ENCODE measurements at places on chromosomes 2 and 18.
A peak's percentile ranks its signal among the peaks of the same experiment; 100 is the strongest.

- no peak for DNase-seq
Measured at GRCh38 chr2:167857416-167857815, 390.0 kb downstream of the STK39 start.

- DNase-seq = no peak
Measured at GRCh38 chr18:1578505-1578904, 673.8 kb downstream of the ADCYAP1 start.

- no peak for DNase-seq
Measured at GRCh38 chr2:120514521-120514920, 168.6 kb downstream of the INHBB start.

DNA sequence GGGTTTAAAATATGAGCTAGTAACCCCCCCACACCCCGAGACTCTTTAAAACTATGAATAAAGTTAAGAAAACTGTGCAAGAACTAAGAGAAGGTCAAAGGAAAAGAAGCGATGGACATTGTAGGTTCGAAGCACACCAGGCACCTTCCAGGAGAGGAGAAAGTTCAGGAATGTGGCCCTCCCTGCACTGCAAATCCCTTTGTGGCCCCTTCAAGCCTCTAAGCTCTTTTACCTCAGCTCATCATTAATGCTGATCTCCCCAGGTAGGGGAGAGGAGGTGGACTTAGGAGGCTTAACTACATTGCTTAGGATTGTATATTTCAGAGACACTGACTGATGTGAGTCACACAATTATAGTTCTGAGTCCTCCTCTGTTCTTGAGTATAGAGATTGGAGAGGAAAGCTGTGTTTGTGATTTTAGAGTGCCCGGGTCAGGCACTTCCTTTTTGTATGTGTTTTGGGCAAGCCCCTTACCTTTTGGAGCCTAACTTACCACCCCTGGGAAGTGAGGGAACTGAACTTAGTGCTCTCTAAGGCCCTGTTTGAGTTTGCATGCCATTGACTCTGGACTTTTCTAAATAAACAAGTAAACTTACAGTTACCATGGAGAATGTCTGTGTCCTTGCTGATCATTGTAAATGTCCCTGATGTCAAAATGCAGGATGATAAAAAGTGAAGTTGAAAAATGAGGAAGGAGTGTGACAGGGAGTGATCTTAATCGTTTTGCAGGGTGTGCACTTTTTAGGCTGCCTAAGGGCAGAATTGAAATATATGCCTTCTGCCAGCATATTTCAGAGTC is 140.8 kb upstream of the ZEB2 start:
- DNase-seq = peak; percentile 41

DNA sequence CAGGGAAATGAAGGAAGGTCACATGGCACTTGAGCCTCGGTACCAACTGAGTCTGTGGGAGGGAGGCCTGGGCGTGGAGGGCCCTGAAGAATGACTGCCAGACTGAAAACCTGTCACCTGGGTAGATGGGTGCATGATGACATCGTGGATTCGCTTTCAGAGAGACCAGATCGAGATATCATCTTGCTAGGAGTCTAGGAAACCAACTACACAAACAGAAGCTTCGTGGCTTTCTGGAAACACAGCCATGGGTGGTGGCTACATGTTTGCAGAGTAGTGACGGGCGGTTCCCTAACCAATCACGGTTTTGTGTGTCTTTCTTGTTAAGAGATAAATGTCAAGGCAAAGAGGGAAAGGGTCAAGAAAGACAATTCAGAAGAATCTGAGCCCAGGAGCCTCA is 155.0 kb downstream of the EIPR1 start:
- peak; percentile 9 for DNase-seq

DNA sequence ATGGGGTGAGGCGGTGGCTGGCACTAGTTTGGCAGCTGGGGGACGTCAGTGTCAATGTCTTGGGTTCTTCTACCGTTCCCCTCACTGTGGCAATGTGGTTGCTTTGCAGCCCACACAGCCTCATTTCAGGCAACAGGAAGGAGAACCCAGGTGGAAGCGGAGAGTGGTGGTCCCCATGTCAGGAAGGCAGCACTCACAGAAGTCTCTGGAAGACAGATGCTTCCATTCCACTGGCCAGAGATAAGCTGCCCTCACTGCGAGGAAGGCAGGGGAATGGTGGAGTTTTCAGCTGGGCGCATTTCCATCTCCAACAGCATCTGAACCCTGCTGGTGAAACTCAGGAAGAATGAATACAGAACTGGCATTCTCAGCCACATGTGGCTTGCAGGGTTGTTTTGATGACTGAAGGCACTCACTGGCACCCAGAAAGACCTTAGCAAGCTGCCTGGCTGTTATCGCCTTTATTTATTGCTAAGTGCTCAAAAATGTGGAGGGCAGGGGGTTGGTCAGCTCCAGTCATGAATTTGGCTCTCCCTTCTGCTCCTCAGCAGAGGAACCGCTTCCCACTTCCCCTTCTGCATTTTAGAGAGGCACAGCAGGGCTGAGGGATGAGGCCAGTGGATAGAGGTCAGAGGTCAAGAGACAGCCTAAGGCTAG is 19.4 kb downstream of the KCNIP3 start:
- DNase-seq = peak; percentile 57

DNA sequence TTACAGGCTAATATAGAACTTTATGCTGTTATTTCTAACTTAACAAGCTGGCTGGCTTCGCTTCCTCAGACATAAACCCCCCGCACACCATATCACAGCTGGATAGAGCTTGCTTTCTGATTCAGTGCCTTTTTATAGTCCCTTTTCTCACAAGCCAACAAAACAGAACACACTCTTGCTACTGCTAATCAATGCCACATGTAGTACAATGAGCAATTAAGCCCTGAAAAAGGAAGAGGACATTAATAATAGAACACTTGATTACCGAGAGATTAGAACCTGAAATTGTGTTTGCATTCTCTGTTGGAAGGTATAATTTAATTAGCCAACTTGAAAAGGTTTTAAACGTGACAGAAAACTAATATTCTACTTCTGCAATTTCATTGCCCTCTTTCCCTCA is 267.7 kb upstream of the CYRIA start:
- peak; percentile 2 for DNase-seq

- no peak for DNase-seq
Measured at GRCh38 chr2:24617424-24617823, 126.4 kb downstream of the NCOA1 start.

DNA sequence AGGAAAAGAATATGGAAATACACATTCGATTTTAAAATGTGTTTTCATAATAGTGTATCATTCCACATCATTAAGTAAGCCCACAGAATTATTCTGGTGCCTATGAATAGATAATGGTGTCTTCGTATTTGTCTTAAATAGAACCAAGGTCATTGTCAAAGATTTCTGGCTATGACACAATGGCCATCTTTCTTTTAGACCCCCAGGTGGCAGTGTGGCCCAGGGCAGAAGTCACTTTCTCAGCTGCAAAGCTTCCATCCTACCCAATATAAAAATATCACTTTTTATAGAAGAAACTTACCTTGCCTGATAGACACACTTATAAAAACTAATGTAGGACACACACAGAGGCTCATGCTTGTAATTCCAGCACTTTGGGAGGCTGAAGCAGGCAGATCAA is 57.5 kb downstream of the ZRANB3 start:
- DNase-seq = peak; percentile 36

GRCh38 chr2:153622285-153622684 is 143.7 kb upstream of the RPRM start:
- DNase-seq = no peak

DNA sequence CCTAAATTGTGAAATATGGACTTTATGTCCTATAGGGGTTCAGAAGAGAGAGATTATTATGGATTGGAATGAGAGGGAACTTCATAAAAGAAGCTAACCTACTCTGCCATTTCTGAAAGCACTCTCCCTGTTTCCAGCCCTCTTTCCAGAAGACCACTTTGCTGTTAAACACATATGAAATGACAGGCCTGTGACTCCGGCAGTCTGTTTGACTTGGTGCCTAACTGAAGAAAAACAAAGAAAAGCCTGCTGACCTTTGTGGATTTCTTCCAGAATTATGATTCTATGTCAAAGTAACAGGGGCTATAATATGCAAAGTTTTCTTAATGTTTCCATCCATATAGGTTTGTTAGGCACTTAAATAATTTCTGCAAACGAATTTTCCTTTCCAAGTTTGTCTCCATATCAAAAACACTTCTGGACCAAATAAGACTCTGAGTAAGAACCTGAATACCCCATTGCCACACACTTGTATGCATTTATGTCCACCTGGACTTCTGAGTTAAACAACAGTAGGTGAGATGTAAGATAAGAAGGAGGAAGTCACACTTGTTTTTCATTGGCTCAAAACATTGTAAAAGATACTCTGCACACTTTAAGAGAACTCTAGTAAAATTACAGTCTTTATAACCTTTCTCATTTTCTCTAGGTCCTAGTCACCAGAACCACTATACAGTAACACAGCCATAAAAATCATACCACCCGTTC is 111.7 kb downstream of the PIEZO2 start:
- DNase-seq = no peak

DNA sequence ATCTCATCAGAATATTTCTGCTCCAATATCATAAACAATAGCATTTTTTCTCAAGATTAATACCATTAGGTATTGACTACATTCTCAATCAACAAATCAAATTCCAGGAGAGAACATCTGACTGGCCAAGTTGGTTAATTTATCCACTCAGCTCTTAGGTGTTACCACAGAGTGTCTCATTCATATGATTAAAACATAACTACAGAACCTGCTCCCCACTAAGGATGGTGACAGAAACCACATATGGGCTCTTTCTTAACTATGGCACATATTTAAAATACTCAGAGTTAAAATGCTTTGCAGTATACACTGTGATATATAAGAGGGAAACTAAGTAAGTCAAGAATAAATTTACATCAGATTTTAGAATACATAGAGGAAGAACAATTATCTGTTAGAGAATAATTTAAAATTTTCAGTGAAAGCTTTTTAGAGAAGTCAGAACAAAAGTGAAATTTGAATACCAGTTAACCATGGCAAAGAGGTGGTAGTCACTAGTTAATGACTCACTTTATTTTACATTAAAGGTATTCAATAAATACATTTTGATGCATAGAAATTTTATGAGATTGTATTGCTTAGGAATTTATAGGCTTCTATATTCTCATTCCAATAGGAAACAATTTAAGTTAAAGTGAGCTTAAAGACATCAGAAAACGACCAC is 1120.8 kb upstream of the TMEFF2 start:
- no peak for DNase-seq

DNA sequence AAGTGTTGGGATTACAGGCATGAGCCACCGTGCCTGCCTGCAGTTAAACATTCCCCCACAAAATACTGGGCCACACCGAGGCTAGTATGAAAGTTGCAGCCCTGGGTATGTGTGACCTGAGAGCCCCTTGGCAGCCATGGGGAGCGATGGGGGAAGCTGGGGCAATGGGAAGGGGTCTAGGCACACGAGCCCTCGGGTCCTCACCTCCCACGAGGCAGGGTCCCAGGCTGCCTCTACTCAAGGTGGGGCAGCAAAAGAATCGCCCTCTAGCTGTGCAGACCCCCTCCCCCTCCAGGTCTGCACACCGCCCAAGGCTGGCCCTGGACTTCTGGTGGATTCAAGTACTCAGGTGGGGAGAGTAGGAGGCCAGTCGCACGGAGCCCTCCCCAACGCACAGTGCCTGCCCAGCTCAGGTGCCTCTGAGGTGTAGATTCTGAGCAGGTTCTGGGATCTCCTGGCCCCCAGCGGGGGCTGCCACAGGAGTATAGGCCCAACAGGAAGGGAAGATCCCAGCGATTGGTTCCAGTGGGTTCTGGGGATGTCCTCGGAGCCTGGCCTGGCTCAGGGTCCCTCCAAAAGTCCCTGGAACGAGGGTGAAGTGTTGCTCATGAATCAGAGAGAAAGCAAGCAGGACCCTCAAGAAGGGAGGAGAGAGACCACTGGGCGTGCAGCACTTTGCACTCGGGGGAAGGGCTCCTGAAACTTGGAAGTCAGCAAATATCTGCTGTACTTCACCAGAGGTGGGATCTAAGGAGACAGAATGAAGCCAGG is 2.6 kb downstream of the GPR35 start:
- DNase-seq = no peak

GRCh38 chr2:128558441-128558840 is 239.8 kb upstream of the HS6ST1 start:
- no peak for DNase-seq

DNA sequence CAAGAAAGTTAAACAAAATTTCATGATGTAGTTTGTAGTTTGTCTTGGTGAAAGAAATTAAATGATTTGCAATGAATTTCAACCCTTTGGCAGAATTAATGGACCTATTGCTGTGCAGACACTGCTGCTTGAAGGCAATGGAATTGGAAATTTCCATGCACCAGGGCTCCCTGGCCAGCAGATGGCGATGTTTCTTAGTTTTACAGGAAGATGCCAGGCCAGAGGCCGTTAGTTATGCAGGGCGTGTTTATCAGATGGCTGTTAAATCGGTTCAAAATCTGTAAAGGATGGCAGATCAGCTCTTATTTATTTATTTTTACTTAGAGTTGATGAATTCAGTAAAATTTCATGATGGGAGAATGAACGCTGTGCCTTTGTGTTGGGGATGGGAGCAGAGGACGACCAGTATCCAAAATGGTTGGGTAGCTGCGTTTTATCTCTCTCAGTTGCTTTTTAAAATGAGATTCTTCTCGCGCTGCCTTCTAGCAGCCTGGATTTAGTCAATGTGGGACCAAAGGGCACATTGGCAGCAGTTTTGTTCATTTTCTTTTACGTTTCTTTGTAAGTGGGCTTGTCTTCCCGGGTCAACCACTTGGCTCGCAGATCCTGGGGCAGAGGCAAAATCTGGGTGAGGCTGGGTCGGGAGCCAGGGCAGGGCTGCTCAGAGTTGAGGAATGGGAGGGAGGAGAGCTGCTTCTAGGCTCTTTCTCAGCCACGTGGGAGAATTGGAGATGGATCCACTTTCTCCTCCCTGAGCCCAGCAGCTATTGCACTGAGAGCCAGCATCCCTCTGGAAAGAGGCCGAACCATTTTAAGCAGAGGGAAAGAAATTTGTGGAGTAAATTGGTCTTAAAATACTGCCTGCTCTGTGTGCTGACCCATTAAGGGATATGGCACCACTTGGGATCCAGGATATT is 344.0 kb downstream of the PIK3C3 start:
- DNase-seq = peak; percentile 84

GRCh38 chr2:200320344-200320743 is 13.9 kb downstream of the SPATS2L start:
- DNase-seq = no peak

GRCh38 chr2:188512456-188512855 is 220.8 kb downstream of the GULP1 start:
- DNase-seq = peak; percentile 74

GRCh38 chr2:60515721-60516226 is 37.7 kb downstream of the BCL11A start:
- DNase-seq = peak; percentile 92

DNA sequence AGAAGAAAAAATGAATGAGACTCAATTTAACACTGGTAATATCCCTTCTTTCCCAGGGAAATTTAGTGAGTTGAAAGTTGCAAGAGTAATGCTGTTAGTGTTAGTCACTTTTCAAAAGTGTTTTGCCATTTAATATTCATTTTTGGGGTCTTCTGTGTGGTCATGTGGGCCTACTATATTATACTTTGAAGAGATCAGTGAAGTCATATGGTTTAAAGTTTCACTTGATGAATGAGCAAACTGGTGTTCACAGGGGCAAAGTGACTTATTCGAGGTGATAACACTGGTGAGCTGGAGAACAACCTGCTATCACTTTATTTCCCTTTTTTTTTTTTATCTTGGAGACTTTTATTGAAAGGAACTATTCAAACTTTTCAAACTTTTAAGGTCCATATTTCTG is 196.0 kb downstream of the PLCL1 start:
- DNase-seq = no peak
